ENCODE measurements at places on chromosomes 2 and 18.

GRCh38 chr2:112138159-112139032 is at the start of gene FBLN7:
TSS of gene FBLN7 (plus strand) at chr2:112138385. CDS start at chr2:112138656, 271 bp downstream.
- DNase-seq = no peak

GRCh38 chr2:176502619-176503018 is 233.4 kb downstream of the MTX2 start:
- DNase-seq = no peak

- no peak for DNase-seq
Measured at GRCh38 chr2:40507432-40507831, 55.5 kb upstream of the SLC8A1 start.

GRCh38 chr2:24878341-24878740 is 41.7 kb downstream of the ADCY3 start:
- DNase-seq = no peak

DNA sequence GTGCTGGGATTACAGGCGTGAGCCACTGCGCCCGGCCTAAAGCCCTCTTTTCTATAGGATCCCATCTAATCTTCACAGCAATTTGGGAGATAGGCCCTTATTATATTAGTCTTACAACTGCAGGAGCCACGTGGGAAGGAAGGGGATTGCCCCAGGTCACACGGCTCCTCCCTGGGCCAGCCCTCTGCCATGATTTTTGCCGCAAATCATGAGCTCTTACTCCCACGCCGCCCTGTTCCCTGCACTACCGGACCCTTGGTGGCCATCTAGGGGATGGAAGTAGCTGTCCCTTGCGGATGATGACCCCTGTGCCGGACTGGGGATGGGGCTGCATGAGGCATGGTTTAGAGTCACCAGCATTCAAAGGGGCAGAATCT is 28.4 kb upstream of the PTMA start:
- DNase-seq = no peak

Data from stimulated activated CD4-positive, alpha-beta T cell treated with anti-CD3 and anti-CD28 coated beads, Interleukin-2, amount 100 ng/mL, for 4 hours (primary cell).